GDM1 (cell line): ENCODE measurements at places on chromosomes 4 and X.

- DNase-seq, result no peak
Observed at GRCh38 chrX:137195991-137196390, 162.2 kb upstream of the GPR101 start.

- DNase-seq, result no peak
Observed at GRCh38 chr4:53589511-53589910, 1.8 kb downstream of the LNX1 start.

DNA sequence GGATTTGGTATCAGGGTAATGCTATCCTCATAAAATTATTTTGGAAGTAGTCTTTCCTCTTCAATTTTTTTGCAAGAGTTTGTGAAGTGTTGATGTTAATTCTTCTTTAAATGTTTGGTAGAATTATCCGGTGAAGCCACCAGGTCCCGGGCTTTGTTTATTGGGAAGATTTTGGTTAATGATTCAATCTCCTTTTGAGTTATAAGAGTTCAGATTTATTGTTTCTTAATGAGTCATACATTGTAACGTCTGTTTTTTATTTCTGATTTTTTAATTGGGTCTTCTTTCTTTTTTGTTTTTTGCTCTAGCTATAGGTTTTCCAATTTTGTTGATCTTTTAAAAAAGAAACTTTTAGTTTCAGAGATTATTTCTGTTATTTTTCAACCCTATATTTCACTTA lies 412.3 kb downstream of the PDGFC start:
- DNase-seq, result no peak

DNA sequence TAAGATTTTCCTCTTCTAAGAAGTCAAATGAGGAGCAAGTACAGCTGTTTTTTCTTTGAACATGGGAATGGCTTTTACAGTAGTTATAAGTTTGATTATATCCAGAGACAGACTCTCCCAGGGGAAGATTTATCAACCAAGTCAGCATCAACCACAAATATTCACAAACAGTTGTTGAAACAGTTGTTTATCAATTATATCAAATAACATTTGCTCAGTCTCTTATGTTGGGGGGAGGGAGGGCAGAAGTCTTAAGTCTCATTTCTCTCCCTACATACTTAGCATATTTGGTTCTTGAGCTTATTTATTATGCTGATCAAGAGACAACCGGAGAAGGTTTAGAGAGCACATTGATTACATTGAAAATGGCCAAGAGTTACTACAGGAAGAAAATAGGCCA lies 110.1 kb downstream of the FBXO8 start:
- no peak for DNase-seq

GRCh38 chrX:136635235-136635634 lies 12.7 kb upstream of the CD40LG start:
- no peak for DNase-seq

GRCh38 chr4:15942283-15942682 lies 3.7 kb upstream of the FGFBP1 start:
- DNase-seq, result no peak

DNA sequence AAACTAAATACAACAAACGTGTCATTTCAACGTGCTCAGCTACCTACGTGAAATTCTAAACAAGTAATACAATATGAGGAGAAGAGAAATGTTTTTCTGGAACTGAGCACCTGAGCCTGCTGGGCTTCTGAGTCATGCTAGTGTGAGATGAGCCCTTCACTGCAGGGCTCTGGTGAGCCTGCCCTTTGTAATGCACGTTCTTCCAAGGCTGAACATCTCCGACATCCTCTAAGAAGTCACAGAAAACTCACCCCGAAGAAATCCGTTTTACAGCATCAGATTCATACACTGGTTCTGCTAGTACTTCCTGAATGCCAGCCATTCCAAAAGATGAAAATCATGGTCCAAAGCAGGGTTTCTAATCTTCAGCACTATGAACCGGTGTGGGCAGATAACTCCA lies 157.1 kb downstream of the AMELX start:
- no peak for DNase-seq

GRCh38 chr4:87144356-87144755 lies 76.1 kb downstream of the KLHL8 start:
- no peak for DNase-seq

DNA sequence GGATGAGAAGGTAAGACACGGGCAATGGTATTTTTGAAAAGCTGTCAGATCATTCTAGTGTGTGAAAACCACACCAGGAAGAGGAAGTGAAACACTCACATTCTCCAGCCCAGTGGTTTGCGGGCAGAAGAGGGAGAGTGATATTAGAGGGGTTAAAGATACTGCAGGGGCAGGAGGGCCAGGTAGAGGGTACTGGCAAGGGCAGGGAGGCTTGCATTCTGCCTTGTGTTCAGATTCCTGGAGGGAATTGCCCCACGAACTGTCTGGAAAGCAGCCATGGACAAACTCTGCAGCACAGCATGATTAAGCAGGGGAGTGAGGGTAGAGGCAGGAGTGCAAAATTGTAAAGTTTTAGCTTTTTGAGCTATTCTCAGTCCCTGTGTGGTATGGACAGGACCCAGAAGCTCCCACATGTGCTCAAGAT lies 30.9 kb downstream of the NIPAL1 start:
- DNase-seq, result peak; percentile 43

- DNase-seq, result no peak
Observed at GRCh38 chr4:25440478-25441030, 63.5 kb downstream of the ANAPC4 start.

GRCh38 chrX:53686151-53686885 lies at the start of gene HUWE1:
Gene HUWE1 (minus strand): TSS chrX:53686719. CDS start chrX:53654107, 32,612 bp downstream.
- DNase-seq, result peak; percentile 67

- DNase-seq, result no peak
Observed at GRCh38 chrX:46582325-46582724, 8.8 kb downstream of the CHST7 start.

- no peak for DNase-seq
Observed at GRCh38 chr4:139843641-139844040, 178.0 kb downstream of the MGST2 start.

DNA sequence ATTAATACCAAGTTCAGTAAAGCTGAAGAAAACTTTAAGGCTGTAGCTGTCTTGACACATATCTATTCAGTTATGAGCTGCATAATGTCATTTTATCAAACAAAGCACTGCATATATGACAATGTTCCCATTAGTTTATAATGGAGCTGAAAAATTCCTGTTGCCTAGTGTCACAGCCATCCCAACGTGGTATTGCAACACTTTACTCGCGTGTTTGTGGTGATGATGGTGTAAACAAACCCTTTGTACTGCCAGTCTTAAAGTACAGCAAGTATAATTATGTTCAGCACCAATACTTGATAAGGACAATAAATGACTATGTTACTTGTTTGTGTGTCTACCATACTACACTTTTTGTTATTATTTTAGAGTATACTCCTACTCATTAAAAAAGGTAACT lies 1415.6 kb upstream of the PCDH7 start:
- DNase-seq, result no peak

- DNase-seq, result no peak
Observed at GRCh38 chr4:139629436-139630125, 36.0 kb upstream of the MGST2 start.

DNA sequence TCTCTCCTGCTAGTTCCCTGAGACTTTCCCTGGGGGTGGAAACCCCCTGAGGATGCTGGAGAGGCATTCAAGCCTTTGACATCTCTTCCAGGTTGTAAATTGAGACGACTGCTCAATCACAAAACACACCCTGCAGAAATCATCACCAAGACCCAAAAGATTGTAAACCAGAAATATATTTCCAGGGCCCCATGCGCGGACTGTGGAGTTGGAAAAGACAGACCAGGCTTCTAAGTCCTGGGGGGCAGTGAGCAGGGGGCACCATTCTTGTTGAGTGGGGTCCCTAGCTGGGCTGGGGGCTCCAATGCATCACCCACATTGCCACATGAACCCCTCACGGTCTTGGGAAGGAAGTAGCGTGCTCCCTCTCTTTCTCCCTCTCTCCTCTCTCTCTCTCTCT lies 87.9 kb upstream of the C4orf50 start:
- no peak for DNase-seq

DNA sequence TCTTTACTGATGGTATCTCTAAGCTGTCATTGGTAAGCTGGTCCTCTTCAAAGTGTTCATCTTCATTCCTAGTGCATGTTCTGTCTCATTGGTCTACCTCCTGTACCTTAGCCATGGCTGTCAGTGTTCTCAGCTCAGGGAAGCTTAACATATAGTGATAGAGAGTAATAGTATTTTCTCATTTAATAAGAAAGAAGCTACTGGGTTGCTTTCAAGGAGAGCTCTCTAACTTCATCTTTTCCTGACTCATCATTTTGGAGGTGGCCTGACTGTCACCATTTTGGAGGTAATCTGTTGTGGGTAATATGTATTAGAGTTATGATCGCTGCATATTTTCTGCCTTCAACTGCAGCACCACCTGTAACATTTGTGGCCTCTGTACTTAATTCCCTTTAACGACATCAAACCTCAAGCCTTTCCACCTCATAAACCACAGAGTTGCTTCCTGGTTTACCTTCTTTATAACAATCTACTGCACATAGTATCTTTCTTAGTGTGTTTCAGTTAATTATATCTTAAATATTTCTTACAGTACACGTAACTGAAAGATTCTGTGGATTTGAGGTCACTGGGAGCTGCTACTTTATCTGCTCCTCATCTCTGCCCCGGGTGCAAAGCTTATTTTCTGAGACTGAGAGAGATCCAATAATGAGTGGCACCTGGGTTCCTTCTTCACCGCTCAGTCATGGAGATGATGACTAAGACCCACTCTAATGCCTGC lies 474.0 kb upstream of the TECRL start:
- no peak for DNase-seq

DNA sequence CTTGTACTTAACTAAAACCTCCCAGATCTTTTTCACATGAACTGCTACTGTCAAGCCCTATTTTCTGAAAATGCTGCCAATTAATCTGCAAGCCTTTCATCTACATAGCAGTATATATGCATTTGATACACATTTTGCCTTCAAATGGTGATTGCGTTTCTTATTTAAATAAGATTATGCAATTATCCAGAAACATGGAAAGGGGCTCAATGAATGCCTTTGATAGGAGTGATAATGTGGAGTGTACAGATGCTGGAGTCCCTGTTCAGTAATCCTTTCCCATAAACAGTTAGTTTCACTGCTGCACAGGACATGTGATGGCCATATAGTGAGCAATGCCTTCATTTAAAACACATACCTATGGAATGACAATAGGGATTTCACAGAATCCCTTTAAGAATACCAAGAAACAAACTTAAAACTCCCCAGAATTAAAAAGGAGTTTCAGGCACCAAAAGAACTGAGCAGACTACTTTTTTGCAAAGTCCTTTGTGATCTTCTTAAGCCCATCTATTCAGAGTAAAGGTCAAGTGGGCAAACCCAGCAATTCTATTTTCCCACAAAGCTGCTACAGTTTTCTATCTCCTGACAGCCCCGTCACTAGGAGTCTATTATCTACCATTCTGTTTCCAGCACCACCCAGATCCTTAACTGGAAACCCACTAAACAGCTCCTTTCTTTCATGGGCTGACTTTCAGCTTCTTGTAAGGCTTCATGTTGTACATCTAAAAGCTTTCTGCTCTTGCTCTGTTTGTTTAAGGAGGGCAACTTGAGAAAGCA lies 120.3 kb downstream of the UNC5C start:
- no peak for DNase-seq

GRCh38 chr4:7128644-7129043 lies 60.8 kb upstream of the GRPEL1 start:
- DNase-seq, result no peak

DNA sequence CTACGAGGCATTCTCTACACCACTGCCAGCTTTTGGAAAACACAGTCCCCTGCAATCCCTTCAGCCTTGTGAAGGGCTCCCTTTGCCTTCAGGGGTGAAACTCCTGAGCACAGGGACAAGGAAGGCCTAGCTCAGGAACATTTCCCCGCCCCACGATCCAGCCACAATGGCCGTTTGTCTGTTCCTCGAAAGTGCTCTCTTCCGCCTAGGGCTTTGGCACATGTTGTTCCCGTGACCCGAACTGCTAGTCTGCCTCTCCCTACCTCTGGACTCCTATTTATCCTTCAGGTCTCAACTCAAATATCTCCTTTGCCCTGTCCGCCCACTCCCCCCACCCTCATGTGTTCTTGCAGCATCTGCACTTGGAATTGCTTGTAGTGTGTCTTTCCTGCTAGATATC lies 12.1 kb downstream of the FGD1 start:
- no peak for DNase-seq

DNA sequence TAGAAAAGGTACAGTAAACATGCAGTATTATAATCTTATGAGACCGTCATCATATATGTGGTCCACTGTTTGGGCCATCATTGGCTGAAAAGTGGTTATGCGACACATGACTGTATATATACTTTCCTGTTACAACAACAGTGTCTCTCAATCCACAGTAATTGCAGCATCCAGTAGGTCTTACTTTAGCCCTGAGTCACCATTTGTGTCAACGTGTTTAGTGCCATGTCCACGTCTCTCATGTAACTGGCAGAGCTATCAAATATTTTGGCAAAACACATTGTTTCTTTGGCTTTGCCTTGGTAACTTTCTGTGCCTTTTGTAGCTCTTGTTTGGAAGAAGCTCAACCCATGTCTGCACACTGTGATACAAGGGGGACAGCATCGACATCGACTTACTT lies 73.8 kb downstream of the CD38 start:
- DNase-seq, result no peak

DNA sequence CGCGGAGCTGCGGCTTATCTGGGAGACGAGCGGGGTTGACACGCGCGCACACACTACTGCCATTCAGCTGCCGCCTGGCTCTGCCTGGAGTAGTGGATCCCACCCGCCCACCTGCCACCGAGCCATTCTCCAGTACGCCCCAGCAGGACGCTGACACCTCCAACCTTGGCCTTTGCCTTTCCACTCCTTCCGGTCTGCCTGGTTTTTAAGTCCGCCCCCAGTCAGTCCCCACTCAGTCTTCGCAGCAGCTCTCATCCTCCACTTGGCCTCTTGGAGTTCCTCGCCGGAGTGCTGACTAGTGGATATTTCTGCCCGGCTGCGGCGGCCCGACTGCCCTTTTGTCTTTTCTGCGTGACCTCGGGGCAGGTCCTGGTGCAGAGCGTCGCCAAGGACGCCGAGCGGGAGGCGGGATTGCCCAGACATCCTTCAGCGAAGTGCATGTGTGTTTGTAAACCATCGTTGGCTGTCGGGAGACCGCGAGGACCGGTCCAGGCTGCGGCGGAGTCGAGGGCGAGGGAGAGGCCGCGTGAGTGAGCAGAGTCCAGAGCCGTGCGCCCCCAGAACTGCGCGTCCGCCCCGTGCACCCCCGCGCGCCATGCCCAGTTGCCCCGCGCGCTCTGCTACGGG lies 1.1 kb downstream of the SLIT2 start:
- no peak for DNase-seq

GRCh38 chr4:154332681-154333421 lies 158.7 kb downstream of the DCHS2 start:
- no peak for DNase-seq
